ENCODE measurements at places on chromosomes 16 and 17. TPM values are rescaled to one million over a fixed set of nuclear protein-coding genes. Genes with fewer than 3 reads are reported as not detected.
A peak's percentile ranks its signal among the peaks of the same experiment; 100 is the strongest.

DNA sequence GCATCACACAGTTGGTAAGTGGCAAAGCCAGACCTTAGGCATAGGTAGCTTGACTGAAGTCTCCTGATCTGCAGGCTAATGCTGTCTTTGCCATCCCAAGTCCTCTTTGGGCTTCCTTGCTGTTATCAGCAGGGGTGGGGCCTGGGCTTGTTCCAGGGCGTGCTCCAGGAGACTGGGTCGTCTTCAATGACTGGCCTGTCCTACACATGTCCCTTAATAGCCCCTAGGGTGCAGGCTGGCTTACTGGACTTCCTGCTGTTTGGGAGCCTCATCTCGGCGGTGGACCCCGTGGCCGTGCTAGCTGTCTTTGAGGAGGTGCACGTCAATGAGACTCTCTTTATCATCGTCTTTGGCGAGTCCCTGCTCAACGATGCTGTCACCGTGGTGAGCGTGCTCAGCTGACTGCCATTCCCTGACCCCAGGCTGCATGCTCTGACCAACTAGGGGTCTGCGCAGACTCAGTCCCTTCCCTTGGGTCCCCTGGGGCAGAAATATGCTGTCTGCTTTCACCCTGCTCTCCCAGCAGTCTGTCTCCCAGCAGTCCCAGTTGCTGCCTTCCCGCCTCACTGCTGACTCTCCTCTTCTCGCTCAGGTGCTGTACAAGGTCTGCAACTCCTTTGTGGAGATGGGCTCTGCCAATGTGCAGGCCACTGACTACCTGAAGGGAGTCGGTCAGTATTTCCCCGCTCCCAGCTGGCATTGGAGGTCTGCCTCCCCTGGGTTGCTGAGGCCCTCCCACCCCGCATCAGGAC is 6.2 kb downstream of the SLC9A5 start:
- no peak for DNase-seq

DNA sequence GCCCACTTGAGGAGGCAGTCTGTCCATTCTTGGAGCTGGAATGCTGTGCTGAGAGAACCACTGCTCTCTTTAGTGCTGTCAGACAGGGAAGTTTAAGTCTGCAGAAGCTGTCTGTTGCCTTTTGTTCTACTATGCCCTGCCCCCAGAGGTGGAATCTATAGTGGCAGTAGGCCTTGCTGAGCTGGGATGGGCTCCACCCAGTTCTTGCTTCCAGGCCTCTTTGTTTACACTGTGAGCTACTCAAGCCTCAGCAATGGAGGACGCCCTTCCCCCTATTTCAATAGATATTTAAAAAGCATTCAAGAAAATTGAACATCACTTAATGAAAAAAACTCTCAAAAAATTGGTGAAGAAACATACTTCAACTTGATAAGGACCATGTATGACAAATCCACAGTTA is 313.5 kb downstream of the PHKB start:
- DNase-seq: peak; percentile 19

- peak; percentile 63 for DNase-seq
Observed at GRCh38 chr16:85210423-85211169, 98.3 kb upstream of the CIBAR2 start.

FOXL1 gene
- 5.0 TPM for total RNA-seq

DNA sequence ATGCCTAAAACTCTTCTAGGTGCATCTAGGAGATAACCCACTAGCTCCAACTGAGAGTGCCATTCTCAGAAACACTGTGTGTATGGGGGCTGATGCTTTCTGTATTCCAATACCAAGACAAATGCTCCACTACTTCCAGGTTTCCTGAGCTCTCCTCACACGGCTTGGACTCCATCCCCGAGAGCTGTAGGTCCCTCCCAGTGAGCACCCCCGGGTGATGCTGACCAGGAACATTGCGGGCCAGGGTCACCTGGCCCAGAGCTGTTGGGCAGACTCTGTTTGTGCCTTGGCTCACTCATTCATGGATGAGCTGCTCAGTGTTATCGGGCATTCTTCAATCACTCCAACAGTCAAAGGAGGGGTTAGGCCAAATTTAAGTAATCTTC is 7.0 kb downstream of the CUEDC1 start:
- no peak for DNase-seq

- DNase-seq: no peak
Observed at GRCh38 chr16:23836404-23837311, 875 bp downstream of the PRKCB start.

GRCh38 chr17:61405686-61406536 is 6.3 kb downstream of the TBX2 start:
- DNase-seq: no peak

DNA sequence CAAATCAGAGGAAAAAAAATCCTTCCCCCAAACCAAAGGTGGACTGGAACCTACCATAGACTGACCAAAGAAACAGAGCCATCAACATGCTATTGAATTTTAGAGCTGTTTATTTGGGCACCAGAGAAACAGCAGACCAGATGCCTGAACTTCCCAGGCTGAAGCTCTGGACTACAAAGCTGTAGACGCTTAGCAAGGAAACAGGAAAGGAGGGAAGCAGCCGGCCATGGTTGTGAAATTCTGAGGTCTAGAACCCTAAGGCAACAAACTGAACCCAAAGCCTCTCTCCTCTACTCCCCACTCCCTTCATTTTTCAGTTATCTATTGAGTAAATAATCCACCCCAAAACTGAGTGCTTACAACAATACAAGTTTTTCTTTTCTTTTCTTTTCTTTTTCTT is 45.4 kb upstream of the MEIOC start:
- no peak for DNase-seq

DNA sequence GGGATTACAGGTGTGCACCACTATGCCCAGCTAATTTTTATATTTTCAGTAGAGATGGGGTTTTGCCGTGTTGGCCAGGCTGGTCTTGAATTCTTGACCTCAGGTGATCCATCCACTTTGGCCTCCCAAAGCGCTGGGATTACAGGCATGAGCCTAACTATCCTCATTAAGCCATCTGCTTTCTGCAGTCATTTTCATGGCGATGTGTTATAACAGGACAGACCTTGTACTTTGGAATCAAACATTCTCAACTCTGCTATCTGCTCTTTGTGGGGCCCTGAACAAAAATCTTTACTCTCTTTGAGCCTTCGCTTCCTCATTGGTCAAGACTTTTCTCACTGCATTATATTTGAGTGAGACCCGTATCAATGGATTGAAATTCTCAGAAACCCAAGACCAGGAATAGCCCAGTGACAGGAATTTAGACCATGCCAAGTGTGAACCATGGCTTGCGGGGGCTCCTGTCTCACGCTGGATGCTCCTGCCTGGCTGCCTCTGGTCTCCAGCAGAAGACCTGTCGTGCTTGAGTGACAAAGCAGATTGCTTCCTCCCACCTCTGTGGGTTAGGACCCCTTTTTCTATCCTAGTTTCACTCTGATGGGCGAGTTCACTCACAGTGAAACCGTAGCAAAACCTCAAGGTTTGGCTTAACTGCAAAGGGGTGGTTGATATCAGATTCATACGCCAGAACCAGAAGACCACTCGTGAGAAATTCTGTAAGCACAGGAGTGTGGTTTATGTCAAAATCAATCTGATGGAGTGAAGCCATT is 519.1 kb downstream of the MAF start:
- DNase-seq: no peak

GRCh38 chr16:72033437-72033836 is 20.9 kb upstream of the HP start:
- DNase-seq: no peak

DNA sequence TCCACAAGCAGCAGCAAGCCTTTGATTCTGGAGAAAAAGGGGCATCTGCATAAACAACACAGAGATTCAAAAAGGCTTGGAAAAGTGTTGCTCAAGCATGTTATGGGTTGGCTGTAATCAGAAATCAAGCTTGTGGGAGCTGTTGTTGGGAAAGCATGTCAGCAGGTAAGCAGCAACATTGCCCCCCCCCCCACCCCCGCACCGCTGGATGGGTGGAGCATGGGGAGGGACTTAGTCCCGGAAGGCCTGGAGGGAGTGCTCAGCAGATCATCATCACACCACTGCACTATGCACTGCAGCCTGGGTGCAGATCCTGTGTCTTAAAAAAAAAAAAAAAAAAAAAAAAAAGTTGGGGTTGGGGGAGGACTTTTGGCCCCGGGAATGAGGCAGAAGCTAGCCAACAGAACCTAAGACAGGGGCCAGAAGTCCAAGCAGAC is 16.8 kb upstream of the AKAP1 start:
- DNase-seq: no peak

- no peak for DNase-seq
Observed at GRCh38 chr17:21295036-21295952, 10.8 kb downstream of the MAP2K3 start.

- DNase-seq: no peak
Observed at GRCh38 chr17:39777534-39778365, 40.0 kb downstream of the GRB7 start.

- DNase-seq: peak; percentile 86
Observed at GRCh38 chr17:41773190-41773588, 13.3 kb downstream of the JUP start.

BTBD17 gene
- not detected for total RNA-seq

- peak; percentile 62 for DNase-seq
Observed at GRCh38 chr16:89700649-89701424, 668 bp downstream of the SPATA2L start.

DNA sequence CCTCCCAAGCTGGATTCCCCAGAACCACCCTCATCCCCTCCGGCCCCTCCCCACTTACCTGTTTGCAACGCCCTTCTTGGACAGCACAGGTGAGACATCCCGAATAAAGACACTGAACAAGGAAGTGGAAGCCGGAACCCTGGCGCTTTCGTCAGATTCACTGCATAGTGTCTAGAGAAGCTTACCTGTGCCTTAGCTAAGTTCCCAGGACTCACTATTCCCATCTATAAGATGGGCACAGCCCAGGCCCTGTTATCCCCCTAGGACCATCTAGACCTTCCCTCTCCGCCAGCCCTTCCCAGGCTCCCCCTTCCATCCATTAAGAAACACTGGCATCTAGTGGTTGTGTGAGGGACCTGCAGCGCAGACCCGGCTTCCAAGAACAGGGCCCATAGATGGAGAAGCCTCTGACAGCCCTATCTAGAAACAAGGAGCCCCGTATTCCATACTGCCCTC is 26.9 kb upstream of the RPL38 start:
- peak; percentile 70 for DNase-seq

- DNase-seq: no peak
Observed at GRCh38 chr16:7420079-7420478, 87.4 kb downstream of the RBFOX1 start.

OTOP2 gene
- not detected for total RNA-seq

GRCh38 chr16:84550096-84550495 is 45.6 kb upstream of the MEAK7 start:
- DNase-seq: no peak

- DNase-seq: no peak
Observed at GRCh38 chr17:75024686-75025397, 12.4 kb downstream of the MRPL58 start.

CDRT15 gene
- total RNA-seq: not detected

Data from Caki2 (cell line).